MV-4-11 (cell line): ENCODE measurements at places on chromosomes 7 and 10.

DNA sequence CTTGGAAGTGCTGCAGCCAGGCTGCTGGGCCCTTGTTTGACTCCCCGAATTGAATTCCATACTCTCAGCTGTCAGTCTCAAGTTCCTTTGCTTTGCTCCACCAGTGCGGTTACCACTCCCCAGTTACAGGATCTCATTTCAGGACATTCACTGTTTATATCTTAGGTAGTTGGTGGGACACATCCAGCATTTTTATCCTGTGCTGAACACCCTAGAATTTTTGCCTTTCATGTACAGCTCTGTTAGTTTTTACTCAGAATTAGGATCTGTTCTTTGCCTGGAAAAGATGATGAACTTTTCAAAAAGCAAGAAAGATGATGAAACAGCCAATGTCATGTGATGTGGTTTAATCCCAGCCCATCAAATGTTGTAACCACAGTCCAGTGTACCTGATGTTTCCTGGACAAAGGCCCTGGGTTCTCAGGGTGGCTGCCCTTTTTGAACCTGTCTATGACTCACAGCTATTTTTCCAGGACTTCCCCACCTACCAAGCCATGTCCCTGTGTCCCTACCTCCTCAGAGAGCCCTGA, 149.7 kb downstream of the NOC3L start:
- DNase-seq, result no peak

DNA sequence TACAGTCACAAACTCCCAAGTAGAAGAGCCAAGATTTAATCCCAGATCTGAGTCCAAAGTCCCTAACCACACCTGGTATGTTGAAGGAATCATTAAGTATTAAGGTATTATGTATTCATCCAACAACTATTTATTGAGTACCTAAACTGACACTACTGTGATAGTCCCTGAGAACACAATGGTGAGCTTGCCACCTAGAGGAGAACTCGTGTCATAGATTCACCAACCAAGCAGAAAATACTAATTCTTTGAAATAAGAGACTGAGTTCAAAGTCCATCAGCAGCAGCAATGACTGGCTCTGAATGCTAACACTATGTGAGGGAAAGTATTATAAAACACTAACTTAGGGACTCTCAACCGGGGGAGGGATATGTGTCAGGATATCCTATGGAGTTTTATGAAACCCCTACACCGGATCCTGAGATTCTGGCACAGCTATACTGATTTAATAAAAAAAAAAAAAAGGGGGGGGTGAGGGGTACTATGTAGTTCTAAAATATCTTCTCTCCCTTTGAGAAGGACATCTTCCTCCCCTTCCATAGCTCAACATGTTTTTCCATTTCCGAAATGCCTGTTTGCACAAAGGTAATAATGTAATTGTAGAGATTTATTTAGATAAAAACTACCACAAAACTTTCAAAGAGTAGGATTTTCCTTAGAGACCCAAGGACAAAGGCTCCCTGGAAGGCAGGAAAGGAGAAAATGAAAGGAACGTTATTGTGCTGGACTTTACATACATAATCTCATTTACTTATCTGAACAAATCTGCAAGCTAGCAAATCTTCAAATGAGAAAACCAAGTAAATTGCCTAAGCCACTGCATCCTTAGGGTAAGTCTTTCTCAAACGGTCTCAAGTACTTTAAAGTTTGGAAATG, 1.6 kb downstream of the NCOA4 start:
- DNase-seq, result peak; percentile 67

- peak; percentile 51 for DNase-seq
Measured at GRCh38 chr7:25427721-25428120, 199.4 kb upstream of the NPVF start.

GRCh38 chr7:26684447-26684846, 179.9 kb downstream of the SKAP2 start:
- no peak for DNase-seq

DNA sequence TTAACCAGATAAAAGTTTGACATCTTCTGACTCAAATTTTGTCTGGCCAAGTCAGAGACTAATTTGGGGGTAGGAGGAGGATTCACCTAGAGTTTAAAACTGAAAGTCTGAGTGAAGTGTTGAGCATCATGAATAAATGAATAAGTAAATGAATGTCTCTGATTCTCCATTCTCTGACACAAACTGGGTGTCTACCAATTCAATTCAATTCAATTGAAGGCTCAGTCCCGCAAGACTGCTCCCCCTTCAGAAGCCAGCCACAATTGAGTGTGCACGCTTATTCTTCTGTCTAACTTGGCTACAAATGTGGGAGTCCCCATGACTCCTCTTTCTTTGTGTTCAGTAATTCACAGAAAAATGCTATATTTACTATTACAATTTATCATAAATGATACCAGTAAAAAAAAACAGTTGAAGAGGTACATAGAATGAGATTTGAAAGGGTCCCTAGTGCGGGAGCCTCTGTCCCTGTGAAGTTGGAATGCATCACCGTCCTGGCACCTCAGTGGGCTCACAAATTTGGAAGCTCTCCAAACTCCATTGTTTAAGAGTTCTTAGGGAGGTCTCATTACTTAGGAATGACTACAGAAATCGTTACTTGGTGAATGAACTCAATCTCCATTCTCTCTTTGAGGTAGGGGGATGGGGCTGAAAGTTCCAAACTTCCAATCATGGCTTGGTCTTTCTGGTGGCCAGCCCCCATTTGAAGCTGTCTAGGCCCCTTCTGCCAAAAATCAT, 243.7 kb upstream of the PHYHIPL start:
- DNase-seq, result no peak

GRCh38 chr10:123562387-123562786, 103.8 kb upstream of the GPR26 start:
- no peak for DNase-seq

- no peak for DNase-seq
Measured at GRCh38 chr7:157016352-157017041, 6.0 kb upstream of the MNX1 start.

GRCh38 chr7:121301446-121302213, 27.2 kb upstream of the WNT16 start:
- no peak for DNase-seq

DNA sequence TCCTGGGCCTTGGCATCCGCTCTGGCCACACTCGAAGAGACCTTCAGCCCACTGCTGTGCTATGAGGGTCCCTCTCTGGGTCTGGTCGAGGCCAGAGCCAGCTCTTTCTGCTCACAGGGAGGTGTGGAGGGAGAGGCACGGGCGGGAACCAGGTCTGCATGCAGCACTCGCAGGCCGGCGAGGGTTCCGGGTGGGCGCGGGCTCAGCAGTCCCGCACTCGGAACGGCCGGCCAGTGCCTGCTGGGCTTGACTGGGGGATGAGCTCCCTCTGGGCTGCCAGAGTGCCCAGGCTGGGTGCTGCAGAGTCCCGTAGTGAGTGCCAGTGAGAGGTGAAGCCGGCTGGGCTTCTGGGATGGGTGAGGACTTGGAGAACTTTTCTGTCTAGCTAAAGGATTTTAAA, 882.7 kb downstream of the XPNPEP1 start:
- no peak for DNase-seq
